GM04503 (cell line): ENCODE measurements at places on chromosomes 1 and 21.
A peak's percentile ranks its signal among the peaks of the same experiment; 100 is the strongest.

DNA sequence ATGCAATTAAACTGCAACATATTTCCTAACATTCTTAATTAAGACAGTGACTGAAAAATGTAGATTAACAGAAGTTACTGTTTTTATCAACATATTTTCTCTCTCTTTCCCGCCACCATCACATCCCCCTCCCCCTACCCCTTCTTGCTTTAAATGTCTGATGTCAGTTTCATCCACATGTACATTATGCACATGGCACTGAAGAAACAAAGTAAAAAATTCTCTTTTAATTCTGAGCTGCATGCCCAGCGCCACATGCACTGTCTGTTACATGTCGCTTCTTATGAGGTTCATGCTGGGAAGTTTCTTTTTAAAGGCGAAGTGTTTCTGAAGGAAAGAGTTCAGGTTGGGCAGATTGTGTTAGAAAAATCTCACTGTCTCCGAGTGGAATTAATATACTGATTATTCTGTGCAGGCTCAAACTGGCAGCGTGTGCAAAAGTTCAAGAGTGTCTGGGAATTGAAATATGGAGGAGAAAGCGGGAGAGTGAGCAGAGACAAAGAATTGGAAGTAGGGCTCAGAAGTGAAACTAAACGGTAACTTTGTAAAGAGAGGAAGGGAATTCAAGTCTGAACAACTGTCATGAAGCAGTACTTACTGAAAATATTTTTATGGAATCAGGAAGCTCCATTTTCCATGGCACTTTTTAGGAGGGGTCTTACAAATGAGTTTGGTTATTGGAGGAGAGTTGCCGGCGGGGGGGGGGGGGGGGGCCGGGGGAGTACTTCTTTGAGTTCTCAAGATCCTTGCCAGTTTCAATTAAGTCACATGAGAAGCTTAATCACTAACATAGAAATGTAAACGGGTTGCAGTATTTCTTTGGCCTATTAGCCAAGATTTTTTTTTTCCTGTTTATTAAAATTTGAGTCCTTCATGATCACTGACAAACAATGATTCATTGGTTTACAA is 217.6 kb downstream of the SDCCAG8 start:
- no peak for DNase-seq

DNA sequence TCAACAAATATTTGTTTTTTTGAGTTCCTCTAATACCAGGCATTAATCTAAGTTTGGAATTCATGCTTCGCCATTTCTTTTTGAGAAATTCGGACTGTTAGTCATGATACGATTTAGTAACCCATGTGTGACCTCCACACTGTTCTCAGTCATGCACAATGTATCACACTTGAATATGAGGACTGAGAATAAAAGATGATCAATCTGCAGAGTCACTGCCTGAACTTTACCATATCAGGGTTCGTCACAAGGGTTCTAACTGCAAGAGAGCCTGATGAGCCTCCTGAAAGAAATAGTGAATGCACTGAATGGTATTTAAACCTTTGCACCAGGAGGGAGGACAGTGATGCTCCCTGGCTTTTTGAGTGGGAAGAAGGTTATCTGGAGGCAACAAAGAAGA is 10.9 kb upstream of the FASLG start:
- no peak for DNase-seq

DNA sequence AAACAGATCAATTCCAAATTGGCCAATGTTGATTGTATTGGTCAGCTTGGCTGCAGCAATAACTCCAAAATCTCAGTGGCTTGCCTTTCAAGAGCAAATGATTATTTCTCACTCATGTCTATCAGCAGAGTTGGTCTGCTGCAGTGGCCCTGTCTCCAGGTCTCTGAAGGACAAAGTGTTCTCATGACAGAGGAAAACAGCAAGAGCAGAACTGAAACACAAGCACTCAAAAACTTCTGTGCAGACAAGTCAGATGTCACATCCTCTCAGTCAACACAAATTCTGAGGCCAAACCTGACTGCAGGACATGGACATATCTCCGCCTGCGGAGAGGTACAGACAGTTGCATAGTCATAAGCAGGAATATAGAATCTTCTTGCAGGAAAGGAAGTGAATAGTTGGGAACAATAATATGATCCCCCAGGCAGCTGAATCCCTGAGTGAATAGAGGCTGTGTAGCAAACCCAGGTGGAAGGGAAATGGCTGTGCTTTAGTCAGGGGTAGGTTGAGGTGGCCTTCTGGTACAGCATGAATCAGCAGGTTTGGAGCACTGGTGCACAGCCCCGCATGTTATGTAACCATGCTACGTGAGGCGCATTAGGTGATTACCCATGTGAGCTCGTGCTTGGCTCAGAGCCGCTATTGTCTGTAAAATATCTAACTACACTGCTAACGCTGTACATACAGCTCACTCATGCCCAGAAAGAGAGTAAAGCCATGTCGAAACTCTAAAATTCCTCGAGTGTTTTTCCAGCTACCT is 17.1 kb upstream of the UBE2U start:
- no peak for DNase-seq

DNA sequence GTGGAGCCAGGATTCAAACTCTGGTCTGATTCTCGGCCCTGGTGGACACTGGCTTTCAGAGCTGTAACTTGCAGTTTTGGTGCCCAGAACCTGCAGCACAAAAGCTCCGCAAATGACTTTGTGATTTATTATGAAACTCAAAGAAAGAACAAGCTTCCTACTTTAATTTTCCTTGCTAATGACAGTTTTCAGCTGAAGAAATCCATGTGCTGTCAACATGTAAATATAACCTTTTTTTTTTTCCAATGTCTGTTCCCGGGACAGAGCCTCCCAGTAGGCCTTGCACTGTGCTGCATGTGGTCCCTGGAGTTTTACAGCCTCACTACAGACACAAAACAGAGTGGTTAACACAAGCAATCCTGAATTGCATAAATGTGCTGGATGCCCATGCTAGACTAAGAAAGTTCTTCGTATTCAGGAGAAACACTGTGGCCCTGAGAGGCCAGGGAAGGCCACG is 62.3 kb upstream of the ANGPTL1 start:
- DNase-seq = no peak

DNA sequence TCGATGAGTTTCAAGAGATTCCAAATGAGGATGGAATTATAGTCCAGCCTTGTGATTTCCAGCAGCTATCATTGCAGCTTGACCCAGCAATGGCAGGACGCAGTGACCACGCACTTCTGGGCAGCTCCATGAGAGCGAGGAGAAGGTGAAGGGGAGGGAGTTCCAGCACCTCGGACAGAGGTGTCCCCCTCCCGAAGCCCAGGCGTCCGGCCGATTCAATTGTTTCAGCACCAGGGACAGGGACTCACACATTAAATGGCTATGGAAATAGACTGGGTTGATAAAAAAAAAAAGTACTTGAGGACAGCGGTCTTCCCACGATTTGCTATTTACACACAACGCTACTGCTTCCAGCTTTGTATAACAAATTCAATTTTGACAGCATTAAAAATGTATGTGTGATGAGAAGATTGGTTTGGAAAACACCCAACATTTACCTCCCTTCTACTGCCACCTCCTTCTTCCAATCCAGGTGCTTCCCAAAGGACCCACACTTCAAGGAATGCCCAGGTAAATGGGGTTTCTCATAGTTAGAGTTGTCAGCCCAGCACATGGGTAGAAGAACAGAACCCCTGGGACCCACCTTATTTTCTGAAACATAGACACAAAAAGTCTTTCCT is 71.8 kb downstream of the DISP3 start:
- DNase-seq = peak; percentile 5

DNA sequence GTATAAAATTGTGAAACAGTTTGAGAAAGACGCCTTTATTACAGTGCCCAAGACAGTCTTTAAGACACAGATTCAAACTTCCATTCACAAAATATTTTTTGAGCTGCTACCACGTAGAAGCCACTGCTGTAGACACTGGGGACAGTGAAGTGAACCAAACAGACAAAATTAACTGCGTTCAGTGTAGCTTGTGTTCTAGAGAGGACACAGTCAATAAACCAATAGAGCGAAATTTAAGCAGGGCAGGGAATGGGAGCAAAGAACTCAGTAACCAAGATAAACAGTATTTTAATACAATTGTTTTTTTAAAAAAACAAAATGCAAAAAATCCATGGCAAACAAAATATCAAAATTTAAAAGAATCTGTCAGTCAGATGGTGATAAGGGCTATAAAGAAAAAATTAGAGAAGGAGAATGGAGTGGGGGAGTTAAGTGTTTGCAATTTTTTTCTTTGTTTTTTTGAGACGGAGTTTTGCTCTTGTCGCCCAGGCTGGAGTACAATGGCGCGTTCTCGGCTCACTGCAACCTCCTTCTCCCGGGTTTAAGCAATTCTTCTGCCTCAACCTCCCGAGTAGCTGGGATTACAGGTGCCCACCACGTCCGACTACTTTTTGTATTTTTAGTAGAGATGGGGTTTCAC is 719 bp upstream of the PARS2 start:
- no peak for DNase-seq

DNA sequence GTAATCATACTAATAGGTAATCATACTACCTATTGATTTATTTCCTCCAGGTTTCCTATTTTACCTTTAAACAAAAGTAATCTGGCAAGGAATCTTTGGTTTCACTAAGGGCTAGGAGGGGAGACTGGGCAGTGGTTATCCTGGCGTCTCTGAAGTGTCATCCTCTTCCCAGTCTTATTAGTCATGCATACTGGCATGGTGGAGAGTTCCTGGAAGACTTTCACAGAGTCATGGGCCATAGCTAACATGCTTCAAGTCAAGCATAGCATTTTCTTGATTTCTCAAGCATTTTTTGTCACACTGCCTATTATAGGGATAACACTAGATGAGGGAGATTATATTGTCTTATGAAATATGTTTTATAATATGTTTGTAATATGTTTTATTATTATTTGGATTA is 64.0 kb upstream of the ASB17 start:
- no peak for DNase-seq

DNA sequence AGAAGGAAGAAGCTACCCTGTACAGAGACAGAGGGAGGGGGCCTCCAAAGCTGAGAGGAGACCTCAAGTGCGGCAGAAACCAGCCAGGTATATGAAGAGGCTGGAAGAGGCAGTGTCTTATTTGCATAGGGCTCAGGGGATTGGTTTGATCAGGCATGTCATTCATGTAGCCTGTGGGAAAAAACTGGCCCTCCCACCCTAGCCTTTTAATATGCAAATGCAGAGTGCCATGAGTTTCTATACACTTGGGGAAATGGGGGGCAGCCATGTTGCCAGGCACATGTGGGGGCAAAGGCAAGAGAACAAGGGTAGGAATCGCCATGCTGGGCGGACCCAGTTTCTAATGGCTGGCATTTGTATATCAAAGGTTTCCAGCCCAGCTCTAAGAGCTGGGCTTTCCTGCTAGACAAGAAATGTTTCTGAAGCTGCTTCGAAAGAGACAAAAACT is 172.7 kb downstream of the RASAL2 start:
- no peak for DNase-seq

DNA sequence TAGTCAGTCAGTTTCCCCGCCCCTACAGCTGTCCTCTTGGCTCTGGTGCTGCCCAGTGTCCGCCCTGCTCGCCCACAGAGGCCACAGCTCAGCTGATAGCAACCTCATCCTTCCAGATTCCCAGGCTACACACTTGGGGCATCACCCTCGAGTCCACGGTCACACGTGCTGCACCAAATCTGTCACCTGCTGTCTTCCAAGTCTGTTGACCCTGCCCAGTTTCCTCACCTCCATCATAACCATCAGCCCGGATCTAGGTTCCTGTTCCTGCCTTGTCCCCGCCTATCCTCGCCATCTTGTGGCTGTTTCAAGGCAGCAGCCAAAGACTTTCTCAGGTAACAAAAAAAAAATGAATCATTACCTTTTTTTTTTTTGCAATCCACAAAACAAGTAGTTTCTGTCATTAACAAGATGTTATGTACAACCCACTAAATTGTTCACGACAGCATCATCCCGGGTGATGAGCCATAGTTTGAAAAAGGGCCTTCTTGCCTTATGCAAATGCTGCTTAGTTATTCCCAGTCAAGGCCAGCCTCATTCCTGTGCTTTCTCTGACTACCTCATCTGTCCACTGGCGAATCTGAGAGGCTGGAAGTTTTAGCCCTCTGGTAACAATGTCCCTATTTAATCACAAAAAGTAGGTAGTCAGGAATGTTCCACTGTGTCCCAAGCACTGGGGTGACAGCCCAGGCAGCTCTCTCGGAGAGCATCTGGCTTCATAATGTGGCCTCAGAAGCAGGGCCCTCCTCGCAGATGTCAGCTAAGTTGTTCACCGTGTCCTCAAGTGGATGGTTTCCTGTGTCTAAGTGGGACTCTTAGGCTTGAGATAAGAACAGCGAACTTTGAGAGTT is 4.9 kb upstream of the MIIP start:
- peak; percentile 36 for DNase-seq

DNA sequence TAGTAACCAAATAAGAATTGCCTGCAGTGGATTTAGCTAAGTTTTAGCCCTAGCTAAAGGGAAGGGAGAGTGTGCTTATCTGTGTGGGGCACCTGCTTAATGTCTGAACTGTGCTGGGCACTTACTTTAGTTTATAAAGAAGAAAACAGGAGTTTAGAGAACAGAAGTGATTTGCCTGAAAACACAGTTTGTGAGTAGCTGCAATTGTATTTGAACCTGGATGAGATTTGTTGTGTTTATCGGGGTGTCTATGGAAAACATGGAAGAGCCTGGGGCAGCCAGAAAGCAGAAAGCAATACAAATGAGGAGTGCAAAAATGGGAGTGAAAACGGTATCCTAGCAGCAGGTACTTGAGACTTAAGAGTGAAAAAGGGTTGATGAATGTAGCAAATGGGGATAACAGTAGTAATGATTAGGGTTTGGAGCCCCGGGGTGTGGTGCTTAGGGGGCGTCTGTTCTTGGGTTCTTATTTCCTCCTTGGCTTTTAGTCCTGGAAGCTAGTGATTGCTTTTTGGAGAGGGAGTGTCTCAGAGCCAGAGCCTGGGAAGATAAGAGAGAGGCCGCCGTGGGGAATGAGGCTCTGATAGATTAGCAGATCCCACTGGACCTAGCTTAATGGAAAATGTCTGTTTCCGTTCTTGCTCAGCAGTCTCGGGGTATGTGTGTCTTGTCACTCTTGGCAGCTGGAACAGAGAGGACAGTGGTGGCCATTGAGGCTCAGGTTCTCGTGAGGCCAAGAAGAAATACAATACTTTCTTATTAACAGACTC is 5.6 kb downstream of the PRCC start:
- DNase-seq = no peak

DNA sequence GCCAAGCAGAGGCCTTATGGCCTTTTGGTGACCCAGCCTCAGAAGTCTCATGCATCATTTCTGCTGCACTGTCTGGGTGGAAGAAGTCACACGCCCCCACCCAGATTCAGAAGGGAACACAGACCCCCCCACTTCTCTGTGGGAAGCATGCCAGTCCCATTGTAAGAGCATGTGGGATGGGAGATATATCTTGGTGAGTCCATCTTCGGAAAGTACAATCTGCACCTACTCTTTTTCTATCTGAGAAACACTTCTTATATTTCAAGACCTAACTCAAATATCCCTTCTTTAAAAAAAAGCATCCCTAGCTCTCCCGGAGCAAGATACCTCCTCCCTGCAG is 159.6 kb upstream of the FGGY start:
- DNase-seq = no peak

- DNase-seq = no peak
Observed at GRCh38 chr1:160125746-160126145, 10.2 kb downstream of the ATP1A2 start.
